Foreskin keratinocyte (primary cell): ENCODE measurements at places on chromosomes 1 and 21.

DNA sequence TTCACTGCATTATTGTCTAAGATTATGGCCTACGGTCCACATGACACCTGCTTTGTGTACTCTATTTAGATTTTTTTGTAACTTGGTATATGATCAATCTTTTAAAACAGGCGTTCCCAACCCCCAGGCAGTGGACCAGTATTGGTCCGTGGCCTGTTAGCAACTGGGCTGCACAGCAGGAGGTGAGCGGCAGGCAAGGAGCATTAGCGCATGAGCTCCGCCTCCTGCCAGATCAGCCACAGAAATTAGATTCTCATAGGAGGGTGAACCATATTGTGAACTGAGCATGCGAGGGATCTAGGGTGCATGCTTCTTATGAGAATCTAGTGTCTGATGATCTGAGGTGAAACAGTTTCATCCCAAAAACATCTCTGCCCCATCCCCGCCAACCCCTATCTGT is 228.4 kb upstream of the NR5A2 start:
- DNase-seq: no peak

DNA sequence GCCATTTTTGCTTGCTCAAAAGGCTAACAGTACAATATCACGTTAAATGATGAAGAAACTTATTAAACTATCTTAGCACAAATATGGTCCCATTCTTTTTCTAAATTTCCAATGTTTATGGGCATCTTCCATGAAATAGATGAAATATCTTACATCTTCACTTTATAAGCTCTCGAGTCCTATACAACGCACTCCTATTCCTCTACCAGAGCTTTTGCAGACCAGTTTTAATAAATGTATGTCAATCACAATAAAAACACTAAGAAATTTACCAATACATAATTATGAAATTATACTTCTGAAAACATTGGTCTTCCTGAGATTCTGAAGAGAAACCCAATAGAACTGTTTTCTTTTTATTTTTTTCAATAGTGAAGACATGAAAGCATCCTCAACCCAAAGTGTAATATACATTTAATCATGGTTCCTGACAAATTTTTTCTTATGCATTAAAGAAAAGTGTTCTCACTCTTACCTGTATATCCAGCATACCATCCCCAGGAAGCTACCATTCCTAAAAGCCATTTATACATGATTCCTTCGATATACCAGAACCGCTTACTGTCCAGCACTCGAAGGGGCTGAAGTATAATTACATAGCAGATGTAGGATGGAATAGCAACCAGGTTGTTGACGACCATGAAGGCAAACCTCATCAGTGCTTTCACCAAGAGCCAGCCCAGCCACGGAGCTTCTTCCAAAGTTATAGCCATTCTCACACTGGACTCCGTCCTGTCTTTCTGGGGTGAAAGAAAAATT is 1.8 kb downstream of the LPGAT1 start:
- no peak for DNase-seq

DNA sequence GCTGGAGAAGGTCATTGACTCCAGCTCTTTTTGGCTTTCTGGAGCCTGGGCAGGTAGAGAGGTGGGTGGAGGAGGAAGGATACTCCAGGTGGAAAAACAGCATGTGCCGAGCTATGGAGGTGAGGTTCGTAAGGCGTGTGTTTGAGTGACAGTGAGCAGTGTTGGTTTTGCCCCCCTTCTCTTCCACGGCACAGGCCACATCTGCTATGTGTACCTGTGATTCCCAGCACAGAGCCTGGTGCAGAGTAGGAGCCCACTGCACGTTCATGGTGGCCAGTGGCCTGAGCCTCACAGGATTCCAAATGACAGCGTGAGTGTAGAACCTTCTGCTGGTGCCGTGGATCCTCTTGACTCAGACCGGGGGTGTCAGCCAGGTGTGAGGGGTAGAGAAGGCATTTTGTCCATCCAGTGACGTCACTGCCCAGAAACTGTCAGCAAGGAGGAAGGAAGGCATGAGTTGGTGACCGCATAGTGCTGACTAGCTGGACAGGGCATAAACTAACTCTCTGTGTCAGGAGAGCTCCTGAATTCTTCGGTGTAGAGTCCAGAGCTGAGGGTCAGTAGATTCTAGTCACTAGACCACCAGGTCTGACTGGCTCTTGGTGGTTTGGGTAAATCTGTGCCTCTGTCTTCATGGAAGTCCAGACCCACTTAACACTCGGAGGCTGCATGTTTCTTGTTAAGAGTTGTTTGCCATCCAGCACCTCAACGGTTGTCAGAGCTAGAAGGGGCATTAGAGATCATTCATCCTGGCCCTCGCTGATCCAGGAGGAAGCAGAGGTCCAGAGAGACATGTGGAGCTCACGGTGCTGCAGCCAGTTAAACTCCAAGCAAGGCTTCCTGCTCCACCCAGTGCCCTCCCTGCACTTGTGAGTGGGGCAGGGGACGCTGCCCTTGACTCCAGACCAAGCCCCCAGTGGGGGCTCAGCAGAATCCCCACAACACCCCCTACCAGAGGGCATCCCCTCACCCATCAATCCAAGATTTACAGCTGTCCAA is 3.8 kb downstream of the QSOX1 start:
- no peak for DNase-seq

- DNase-seq: no peak
These were observed 38.5 kb downstream of the DISC1 start for GRCh38 chr1:231665101-231665500.

DNA sequence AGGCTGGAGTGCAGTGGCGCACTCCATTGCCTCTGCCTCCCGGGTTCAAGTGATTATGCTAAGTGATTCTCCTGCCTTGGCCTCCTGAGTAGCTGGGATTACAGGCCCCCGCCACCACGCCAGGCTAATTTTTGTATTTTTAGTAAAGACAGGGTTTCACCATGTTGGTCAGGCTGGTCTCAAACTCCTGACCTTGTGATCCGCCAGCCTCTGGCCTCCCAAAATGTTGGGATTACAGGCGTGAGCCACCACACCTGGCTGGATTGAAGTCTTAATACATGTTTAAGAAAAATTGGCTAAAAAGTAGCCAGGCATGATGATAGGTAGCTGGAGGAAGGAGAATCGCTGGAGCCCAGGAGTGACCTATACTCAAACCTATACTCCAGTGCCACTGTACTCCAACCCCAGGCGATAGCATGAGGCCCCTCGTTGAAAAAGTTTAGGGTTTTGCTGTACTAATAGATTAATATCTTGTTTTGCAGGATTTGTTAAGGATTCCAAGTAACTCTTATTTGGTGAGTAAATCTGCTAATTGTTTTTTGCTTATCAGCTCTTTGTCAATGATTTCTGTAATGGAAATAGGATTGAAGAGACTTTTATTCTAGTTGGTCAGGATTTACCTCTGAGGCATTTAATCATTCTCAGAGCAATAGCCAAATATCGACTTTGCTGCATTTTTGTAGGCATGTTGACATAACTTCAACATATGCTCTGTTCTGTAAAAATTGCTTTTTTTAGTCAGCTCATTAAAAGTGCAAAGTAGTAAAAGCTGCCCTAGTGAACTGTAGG is 2.0 kb downstream of the RCC1 start:
- DNase-seq: no peak

- DNase-seq: peak; percentile 67
These were observed 10.7 kb downstream of the RAB42 start for GRCh38 chr1:28602536-28603439.

DNA sequence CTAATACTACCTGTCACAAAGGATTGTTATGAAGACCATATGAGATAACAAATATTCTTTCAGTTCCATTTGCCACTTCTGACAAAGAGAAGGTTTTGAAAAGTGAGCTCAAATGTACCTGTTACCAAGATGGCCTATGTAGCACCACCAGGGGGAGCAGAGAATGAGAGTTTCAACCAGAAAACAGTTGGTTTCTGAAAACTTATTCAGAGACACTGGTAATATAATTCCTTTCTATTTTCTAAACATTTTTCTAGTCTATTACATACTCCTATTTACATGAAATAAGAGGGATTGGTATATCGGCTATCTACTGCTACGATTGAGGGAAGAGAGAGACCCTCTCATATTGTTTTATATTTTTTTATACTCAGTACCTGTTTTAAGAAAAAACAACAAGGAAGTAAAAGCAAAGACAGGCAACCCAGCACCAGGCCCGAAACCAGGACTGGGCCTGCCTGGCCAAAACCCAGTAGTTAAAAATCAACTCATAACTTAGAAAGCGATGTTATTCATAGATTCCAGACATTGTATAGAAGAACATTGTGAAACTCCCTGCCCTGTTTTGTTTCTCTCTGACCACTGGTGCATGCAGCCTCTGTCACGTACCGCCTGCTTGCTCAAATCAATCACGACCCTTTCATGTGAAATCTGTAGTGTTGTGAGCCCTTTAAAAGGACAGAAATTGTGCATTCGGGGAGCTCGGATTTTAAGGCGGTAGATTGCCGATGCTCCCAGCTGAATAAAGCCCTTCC is 48.3 kb downstream of the IL23R start:
- DNase-seq: no peak

- no peak for DNase-seq
These were observed 104.1 kb downstream of the CNIH3 start for GRCh38 chr1:224720216-224720615.

DNA sequence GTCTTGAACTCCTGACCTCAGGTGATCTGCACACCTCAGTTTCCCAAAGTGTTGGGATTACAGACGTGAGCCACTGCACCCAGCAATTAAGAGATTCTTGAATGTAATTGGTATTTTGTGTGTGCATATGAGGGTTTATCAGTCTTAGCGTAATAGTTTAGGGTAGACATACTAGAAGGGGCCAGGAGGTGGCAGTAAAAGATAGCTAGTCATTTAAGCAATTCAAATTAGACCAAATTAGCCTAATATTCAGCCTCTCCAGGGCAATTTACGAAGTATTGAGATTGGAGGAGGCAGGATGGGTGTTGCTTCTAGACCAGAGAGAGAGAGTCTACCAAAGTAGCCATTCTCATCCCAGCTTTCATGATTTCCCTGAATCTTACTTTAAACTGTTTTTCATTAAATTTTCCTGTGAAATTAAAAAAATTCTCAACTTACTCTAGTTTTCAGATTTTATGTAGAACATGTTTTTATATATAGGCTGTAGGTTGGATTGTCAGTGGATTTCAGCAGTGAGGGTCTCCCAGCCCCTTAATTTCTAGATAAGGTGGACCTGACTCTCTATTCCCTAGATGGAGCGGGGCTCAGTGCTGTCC is 119.7 kb downstream of the HHAT start:
- peak; percentile 39 for DNase-seq
